ENCODE measurements at places on chromosomes 5 and 9.

DNA sequence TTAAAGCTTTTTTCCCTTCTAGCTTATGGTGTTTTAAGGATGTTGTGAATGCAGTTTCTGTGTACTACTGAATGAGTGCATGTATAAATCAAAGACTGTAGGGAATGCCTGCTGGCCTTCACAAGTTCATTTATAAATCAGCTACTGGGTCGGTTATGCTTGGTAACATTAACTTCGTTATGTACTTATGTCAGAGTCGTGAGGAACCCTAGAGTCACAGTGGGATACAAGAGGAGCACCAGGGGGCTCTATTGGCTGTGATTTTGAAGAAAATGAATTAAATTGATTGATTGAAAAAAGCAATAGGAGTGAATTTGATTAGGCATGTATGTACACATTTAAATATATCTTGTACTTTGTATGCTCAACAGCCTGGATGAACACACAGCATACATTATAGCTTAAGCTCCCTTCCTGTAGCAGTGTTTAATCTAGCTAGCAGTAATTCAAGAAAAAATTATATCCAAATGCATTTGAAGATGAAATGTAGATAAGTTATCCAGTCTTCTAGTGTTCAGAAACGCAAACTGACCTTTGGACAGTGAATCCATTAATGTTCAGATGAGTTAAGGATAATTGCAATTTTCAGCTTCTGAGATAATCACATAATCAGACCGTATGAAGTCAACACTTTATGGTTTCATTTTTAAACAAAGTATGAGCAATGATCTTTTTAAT, 204.2 kb downstream of the KDM4C start:
- DNase-seq: no peak

- DNase-seq: no peak
These were observed 237.8 kb upstream of the NFIL3 start for GRCh38 chr9:91661451-91661850.

GRCh38 chr5:39068099-39068498, 6.1 kb downstream of the RICTOR start:
- no peak for DNase-seq

GRCh38 chr5:63127054-63127453, 548.4 kb downstream of the LRRC70 start:
- no peak for DNase-seq

- no peak for DNase-seq
These were observed 37.0 kb downstream of the FAF2 start for GRCh38 chr5:176485176-176485575.

DNA sequence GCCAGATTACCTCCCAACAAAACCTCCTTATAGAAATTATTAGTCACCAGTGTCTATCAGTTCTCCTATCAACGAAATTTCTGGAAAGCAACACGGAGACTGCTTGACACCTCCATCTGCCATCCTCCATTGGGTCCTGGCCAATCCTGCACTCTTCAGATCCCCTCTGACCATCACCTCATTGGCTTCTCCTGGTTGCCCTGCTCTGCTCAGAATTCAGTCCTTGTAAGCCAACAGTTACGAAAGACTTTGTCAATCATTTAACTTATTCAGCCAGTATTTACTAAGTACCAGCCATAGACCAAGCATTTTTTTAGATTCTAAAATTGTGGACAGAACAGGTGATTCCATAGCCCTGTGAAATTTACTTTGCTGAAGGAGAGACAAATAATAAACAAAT, 228.5 kb downstream of the MARCHF11 start:
- no peak for DNase-seq

- DNase-seq: no peak
These were observed 72.5 kb downstream of the STK10 start for GRCh38 chr5:172115541-172115982.

DNA sequence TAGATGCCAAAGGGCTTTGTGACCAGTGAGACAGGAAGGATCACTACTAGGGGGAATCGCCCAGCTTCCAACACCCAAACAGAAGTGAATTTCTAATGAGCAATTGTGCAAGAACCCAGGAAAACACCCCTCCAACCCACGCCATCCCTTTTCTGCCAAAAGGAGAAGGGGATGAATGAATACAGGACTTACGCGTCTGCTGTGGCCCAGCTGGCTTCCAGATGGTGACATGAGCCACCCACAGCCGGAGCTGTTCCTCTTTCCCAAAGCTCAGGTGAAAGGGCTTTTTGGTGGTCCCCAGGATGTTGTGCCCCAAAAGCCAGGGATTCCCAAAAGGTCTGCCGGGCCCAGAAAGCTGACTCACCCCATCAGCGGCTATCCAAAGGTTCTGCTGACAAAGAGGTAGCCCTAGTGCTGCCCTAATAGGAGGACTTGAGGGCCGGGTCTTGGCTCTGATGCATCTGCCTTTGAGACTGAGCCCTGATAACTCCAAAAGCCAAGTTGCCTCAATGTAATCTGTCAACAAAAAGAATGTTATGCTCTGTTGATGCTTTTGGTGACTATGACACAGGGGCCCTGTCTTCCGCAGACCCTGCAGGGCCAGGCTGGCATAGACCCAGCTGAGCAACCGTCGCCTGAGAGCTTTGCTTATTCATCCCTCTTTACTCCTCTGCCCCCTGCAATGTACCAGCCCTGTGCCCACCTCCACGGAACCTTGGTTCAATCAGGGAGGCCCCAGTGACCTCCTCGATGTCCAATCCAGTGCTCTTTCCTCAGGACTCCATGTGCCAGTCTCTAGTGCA, 14.5 kb downstream of the GSN start:
- DNase-seq: peak; percentile 75

DNA sequence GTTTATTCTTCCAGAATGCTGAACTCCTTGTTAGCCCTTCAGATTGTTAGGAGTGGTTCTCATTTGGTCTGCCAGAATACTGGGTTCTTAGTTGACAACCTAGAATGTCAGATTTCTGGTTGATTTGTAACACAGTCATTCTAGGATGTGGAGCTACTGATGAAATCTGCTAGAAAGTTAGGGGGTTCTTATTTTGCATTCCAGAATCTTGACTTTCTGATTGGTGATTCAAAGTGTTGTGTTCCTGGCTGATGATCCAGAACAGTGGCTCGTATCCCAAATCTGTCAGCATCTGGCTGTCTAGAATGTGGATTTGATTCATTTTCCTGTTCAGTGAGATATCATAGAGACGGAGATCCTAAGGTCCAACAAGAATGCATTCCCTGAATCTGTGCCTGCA, 21.9 kb downstream of the PTGS1 start:
- no peak for DNase-seq

DNA sequence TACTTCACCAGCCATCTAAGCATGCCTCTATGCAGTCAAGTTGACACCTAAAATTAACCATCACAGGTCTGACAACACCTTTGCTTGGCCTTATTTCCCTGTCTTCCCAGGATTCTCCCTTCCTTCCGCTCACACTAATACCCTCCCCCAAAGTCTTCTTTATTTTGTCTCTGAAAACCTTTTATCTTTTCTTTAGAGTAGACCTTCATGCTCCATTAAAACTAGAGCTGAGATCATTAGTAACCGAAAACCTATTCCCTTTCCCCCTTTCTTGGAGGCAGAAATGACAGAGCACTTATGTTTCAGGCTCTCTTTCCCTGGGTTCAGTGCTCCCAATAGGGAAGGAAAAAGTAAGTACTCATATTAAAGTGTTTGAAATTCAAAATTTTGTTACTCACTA, 423.8 kb downstream of the YTHDC2 start:
- no peak for DNase-seq

DNA sequence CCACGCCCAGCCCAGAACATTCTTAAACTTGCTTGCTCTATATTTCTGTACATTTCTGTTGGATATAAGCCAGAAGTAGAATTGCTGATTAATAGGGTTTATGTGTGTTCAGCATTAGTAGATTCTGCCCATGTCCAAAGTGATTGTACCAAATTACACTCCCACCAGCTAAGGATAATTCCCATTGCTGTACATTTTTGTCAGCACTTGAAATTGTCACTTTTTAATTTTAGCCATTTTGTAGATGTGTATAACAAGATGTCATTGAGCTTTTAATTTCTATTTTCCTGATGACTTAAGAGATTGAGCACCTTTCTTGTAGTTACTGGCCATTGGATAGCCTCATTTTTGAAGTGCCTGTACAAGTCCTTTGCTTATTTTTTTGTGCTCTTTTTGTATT, 46.4 kb downstream of the AQP7 start:
- no peak for DNase-seq

DNA sequence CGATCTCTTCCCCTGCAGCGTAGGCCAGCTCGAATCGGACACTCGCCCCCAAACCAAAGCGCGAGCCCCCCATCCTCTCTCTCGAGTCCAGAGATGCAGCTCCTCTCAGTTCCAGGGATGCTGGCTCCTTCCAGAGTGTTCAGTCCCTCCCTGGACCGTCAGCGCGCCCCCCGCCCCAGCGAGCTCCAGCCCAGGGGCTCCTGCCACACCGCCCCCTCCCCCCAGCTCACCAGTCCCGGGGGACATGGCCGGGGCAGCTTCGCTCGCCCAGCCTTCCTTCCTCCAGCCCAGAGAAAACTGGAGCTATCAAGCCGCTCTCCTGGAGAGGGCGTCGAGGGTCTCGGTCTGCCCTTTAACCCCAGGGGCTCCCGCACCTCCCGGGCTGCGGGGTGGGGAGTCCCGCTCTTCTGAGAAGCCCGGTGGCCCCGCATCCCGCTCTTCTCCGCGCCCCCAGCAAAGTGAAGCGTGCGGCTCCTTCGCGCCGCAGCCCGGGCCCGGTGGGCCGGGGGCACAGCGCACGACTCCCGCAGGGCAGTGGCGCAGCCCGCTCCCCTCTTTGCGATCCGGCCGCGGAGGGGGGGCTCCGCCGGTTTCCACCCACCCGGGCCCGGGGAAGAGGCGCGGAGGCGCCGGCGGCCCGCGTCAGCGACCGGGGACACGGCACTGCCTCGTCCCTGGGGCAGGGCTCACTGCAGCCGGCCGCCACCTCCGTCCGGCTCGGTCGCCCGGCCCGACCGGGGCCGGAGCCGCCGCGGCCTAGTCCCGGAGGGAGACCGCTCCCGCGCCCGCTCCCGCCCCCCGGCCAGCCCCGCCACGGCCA, 587 bp downstream of the MIER3 start:
- peak; percentile 7 for DNase-seq

DNA sequence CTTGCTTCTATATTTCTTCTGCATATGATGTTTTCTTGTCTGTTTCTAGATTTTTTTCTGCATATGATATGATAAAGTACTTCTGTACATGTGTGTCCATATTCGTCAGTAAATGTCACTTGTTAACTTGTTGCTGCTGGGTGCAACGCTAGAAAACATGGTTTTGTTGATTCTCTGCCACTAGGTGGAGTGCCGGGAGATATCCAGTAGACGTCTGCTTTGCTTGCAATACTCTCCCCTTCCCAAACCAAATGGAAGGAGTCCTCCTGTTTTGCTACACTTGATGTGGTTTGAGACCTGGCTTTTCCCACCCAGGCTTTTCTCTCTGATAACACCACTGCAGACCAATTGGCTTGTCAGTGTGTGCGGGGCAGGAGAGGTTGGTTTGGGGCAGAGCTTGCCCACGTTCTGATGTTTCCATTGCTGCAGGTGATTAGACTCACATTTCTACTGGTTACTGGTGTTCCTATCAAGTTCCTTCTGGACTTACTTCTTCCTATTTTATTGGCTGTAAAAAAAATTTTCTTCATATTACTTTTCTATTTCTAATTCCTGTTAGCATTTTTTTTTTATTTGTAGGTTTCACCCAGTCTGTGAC, 900.0 kb upstream of the CDH10 start:
- DNase-seq: peak; percentile 19

- peak; percentile 81 for DNase-seq
These were observed at the start of gene INPP5E for GRCh38 chr9:136439481-136440408. TSS of gene INPP5E (minus strand) at chr9:136439845. CDS start at chr9:136439419, 426 bp downstream.

Measured in body of pancreas (tissue), 4 donors.